ENCODE measurements at places on chromosomes 3 and 15.

DNA sequence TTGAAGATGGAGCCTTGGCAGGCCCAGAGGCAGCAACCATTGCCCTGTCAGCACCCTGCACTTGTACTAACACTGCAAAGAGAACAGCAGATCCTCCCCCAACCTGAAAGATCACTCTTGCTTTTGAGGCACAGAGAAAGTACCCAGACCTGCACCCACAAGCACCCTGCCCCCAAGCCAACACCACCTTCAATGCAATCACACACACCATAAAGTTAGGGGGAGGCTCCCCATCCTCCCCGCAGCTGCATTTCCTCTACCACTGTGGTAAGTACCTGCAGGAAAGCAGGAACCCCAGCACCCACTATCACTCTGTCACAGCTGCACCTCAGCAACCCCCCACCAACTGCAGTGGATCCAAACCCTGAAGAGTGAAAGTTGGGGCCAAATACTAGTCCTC is 12.0 kb downstream of the OR5K3 start:
- no peak for DNase-seq

- no peak for DNase-seq
These were observed 4.3 kb upstream of the LRRC58 start for GRCh38 chr3:120353463-120353862.

GRCh38 chr15:44243829-44244228 is 44.7 kb upstream of the GOLM2 start:
- DNase-seq, result no peak

- DNase-seq, result no peak
These were observed 16.7 kb upstream of the CRTC3 start for GRCh38 chr15:90512981-90513380.

DNA sequence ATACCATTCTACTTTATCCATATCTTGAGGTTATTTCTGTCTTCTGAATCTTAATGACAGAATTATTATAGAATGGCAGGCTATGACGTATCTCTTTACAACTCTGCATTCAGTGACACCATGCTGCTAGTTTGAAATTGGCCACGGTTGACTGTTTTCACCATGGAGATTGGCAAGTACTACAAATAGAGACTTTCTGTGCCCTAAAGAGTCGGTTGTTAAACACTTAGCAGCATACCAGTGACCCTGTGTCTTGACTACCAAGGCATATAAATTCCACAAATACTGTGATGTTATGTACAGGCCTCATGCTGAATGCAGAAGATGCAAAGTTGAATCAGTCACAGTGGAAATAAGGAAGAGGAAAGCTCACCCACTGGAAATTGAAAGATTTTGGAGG is 67.0 kb upstream of the CADPS start:
- DNase-seq, result no peak
